ENCODE measurements at places on chromosomes 1 and 21.

DNA sequence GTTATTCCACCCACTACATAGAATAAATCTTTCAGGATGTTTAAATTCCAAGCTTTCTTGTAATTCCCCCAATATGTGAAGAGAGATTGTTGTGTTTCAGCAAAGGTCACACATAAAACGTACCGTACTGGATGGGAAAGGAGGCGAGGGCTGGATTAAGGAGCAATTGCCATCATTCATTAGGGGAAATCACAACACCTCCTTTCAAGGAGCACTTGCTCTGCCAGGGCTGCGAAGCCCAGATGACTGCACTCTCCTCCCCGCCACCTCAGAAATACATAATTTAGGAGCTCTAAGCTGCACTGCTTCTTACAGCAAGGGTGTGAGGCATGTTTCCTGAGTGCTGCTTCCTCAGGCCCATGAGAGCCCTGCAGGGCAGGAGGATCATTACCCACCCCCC, 29.6 kb downstream of the MATN1 start:
- no peak for DNase-seq
- no peak overlapping the region for H3K4me3 ChIP-seq
- H3K36me3 ChIP-seq: no peaks in the 10 kb centered on the region
- H3K4me1 ChIP-seq: no peaks in the 10 kb centered on the region

DNA sequence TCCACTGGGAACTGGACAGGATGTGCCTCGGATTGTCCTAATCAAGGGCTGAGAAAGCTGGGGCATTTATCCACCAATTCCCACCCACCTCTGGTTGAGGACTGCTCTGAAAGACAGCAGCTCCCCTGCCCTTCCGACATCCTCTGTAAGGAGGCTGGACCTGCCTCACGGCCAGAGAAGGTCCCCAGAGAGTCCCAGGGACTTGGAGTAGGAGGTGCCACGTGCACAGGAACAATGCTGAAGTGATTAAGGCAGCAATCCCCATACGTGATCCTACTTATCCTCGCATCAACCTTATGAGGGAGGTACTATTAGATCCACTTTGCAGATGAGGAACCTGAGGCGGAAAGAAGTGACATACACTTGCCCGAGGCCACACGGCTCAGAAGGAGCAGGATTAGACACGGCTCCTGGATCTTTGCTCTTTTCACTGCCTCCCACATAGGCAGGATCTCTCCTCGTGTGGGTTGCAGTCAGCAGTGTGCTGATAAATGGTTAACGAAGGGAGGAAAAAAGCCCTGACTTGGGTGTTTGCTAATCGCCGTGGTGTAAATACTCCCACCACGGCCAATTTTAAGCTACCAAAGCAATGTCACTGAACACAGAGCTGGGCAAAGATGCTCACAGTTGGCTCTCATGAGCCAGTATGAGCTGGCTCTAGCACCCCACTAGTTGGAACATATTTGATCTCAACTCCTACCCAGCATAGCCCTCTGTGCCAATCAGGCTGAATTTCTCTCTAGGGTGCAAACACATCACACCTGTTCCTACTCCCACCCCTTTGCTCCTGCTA, 18.6 kb upstream of the LDLRAP1 start:
- peaks cover 5% of the 10 kb centered on the region for H3K4me1 ChIP-seq
- no peaks in the 10 kb centered on the region for H3K27me3 ChIP-seq
- no peak for DNase-seq

DNA sequence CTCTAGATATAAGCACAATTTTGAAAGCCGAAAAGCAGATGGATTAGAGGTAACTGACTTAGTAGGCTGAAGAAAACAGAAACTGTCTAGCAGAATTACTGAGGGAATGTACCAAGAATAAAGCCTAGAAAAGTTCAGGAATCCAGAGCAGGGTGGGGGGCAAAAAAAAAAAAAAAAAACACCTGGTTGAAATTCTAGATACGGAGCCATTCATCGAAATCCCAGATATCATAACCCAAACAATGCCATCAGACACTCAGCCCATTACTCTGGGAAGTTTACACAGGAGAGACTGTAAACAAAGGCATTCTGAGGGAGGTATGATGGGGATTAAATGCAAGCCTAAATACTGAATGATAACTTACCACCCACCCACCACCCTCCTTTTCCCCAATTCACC, 45.6 kb downstream of the ENAH start:
- H3K4me3 ChIP-seq: no peak overlapping the region
- H3K27ac ChIP-seq: peak overlapping the region; percentile 89
- peaks cover 6% of the 10 kb centered on the region for H3K36me3 ChIP-seq
- H3K4me1 ChIP-seq: peaks cover 42% of the 10 kb centered on the region
- H3K27me3 ChIP-seq: no peaks in the 10 kb centered on the region

- H3K27me3 ChIP-seq: peaks cover 28% of the 10 kb centered on the region
- no peak overlapping the region for H3K4me3 ChIP-seq
- H3K36me3 ChIP-seq: no peaks in the 10 kb centered on the region
- peaks cover 2% of the 10 kb centered on the region for H3K4me1 ChIP-seq
- H3K27ac ChIP-seq: no peak overlapping the region
Measured at GRCh38 chr1:11474826-11475225, 4.1 kb upstream of the DISP3 start.

DNA sequence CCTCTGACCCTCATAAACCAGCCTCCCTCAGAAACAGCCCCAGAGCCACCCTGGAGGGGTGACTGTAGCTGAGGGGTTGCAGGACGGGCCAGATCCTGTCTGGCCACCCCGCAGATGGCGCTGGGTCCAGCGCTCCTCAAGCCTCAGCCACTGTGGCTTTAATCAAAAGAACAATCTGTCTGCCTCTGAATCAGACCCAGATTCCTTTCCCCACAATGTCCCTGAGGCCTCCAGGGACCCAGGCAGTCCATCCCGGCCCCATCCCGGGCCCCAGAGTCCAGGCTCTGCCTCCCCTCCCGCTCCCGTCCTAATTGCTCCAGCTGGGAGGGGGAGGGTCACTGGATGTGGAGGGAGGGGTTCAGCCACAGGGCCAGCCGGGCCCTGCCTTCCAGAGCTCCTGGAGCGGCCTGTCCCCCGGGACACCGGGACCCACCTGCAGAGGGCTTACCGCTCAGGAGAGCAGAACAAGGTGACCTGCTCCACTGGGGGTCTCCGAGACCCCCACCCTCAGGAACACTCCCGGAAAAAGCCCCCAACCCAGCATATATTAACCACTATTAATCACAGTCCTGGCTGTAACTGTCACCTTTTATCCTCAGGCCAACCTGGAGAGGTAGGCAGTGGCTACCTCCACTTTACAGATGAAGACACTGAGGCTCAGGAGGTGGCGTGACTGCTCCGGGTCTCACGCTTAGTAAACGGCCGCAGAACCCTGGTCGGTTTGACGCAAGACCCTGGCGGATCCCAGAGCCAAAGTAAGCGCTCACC, 836 bp upstream of the FBLIM1 start:
- peaks cover 4% of the 10 kb centered on the region for H3K36me3 ChIP-seq
- no peaks in the 10 kb centered on the region for H3K27me3 ChIP-seq
- no peak for DNase-seq

All from progenitor cell of endocrine pancreas (in vitro differentiated cells).